ENCODE measurements at places on chromosomes 3 and 15.

DNA sequence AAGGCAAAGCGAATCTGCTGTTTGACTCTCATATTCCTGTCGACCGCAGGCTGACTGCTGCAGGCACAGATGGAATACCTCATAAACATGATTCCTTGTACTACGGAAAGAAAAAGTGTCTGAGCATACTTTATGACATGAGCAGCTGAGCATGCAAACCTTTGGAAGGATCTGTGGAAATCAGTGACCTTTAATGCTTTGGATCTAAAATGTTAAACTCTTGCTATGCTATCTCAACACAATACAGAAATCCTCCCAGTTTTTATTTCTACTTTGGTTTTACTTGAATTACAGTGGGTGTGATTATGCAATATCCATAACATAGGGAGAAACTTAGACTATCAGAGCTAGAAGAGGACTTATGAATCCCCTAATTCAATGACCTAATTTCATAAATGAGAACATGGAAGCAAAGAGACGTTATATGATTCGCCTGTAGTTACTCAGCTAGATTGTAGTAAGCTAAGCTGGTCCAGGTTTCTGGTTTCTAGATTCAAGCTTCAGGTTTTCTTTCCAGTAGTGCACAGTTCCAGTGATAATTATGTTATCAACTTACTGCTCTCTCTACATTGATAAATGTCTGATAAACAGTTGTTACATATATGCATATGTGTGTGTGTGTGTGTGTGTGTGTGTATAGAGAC is 127.6 kb upstream of the GBE1 start:
- no peak for DNase-seq

GRCh38 chr15:33190539-33190938 is 4.0 kb downstream of the FMN1 start:
- DNase-seq = no peak

DNA sequence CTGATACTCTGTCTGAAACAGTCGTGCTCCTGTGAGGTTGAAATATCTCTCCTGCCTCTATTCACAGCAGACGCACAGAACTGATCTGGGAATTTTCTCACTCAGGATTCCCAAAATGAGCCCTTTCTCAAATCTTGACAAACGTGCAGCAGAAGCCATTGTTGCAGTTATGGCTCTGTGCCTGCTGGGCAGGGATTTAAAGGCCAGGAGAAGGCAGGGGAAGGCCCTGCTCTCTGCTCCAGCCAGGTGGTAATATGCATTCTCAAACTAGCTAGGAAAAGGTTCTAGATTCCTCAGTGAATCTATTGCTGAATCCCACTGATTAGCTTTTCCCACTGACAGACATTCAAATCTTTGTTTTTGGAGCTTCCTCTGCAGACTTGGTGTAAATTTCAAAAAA is 2.2 kb downstream of the MINAR1 start:
- no peak for DNase-seq

DNA sequence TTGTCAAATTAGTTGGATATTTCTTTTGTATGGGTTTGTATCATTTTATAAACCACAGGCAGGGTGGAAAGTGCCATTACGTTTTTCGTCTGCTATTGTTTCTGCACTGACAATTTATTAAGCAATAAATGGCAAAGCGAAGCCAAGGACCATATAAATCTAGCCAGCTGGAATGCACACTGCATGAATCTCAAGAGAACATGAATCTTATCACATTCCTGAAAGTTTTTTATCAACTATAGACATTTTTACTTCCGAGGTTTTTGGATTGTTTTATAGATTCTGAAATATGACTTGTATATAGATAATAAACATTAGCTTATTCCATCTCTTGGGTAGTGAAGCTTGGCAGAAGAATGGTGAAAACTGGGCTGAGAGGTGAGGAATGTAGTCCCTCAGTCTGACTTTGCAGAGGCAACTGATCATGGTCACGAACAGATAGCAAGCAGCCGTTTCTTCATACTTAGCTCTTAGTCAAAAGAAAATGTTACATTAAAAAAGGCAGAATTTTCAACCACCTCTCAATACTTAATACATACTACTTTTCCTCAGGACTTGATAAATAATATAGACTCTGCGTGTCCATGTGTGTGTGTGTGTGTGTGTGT is 102.7 kb downstream of the OSBPL10 start:
- DNase-seq = no peak

GRCh38 chr3:66800941-66801545 is 197.1 kb upstream of the KBTBD8 start:
- DNase-seq = no peak

- DNase-seq = peak; percentile 19
These were observed 143.6 kb upstream of the BHLHE40 start for GRCh38 chr3:4835616-4836043.

GRCh38 chr15:92751528-92751927 is 96.0 kb upstream of the FAM174B start:
- DNase-seq = no peak

GRCh38 chr3:190532731-190533203 is 18.9 kb downstream of the IL1RAP start:
- DNase-seq = no peak

GRCh38 chr3:25479727-25480010 is 51.6 kb downstream of the RARB start:
- DNase-seq = no peak

- no peak for DNase-seq
These were observed 56.9 kb downstream of the ROPN1B start for GRCh38 chr3:126025862-126026261.

DNA sequence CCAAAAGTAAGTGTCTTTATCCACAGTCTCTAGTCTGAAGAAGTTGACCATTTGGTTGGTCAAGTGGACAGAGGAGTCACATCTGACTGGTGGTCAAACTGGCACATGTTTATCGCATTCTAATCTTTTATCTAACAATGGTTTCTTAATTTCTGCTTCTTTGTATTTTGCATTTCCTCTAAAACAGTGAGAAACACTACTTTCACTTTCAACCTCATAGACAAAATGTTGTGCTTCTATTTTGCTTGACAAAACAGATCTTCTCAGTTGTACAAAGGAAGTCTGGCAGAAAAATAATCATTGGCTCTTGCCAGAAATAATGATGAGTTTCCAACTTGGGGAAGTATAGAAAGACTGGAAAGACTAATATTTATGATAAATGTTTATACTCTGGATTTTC is 103.9 kb downstream of the MME start:
- no peak for DNase-seq

DNA sequence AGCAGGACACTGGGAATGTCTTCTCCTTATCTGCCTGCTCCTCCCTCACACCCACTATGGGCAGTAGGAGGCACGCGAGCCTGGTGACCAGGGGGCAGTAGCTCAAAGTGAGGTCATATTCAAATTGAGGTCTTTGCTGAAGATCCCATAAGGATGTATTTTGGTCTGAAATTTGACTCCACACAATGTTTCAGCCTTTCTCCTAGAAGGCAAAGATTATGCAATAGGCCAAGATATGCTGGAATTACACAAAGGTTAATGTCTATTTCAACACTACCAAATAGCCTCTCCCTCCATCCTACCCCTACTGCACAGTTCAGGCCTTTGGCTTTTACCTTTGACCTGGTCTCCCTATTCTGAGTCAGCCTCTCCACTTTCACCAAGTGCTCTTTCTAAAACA is 203.0 kb downstream of the TIGIT start:
- no peak for DNase-seq

DNA sequence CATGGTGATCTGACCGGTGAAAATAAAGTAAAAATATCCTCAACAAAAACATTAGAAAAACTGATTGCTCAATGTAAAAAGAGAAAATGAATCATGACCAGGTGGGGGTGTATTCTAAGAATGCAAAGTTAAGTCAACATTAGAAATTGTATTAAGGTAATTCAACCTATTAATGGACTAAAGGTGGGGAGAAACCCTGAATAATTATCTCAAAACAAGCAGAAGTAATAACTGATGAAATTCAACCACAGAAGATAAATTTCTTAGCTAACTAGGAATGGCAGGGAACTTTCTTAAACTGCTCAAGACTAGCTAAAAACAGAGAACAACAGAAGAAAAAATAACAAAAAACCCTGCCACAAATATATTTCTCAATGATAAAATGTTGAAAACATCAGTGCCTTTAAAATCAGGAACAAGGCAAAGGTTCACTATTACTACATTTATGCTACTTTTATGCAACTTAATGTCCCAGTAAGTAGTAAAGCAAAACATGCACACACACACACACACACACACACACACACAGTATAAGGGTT is 204.4 kb upstream of the THBS1 start:
- no peak for DNase-seq

DNA sequence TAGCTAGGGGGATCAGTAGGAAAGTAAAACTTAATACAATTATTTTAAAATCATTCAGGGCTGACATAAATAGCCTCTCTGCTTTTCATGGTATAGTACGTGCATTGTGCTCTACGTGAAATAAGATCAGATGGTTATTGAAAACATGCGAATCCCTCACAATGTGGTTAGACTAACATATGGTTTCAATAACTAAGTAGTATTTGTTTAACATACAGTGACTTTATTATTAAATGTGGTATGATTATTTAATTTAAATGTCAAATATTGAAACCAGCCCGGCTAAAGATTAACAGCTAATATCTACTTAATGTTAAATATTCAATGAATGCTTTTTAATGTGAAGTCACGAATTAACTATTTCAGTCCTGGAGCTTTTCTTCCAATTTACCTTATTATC is 473.9 kb upstream of the THBS1 start:
- DNase-seq = no peak

DNA sequence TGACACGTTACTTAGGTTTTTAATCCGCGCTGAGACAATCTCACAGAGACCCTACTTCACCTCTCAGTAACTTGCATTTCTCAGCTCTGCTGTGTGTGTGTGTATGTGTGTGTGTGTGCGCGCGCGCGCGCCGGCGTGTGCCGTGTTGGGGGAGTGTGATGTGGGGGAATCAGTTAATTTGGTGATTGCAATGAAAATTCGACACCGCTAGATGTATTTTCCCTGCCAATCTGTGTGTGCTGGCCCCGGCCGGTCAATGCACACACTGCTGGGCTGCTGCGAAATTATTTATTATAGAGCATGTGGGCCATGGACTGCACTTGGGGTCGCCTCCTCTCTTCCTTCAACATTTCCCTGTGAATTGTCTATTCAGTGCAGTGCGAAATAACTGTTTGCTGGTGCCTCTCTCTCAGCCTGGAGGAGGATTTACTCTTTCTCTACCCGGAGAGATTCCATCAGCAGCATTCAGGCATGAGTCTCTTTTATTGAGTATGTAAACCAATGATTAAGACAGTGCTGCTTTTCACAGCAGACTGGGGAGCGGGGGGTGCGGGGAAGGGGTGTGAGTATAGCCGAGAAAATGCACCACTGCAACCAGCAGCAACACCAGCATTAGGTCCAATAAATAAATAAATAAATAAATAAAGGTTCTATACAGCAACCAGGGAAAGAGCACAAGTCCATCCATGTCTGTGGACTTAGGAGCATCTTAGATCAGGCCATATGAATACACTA is 2.9 kb downstream of the CADM2 start:
- peak; percentile 35 for DNase-seq

DNA sequence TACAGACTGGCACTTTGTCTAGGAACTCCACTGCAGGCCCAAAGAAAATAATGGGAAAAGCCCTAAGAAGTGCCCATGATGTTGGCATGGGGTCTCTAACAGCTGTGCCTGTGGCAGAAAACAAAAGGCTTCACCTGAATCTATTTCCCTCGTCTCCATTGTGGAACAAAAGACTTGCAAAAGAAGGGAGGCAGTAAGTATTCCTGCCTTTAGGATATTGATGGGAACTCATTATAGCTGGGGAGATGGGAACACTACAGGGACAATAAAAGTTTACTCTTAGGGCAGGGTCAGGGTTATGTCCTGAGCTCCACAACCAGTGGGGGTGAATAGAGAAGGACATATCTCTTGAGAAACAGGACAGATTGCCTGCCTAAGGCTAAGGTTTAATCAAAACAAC is 930.6 kb upstream of the EPHA6 start:
- no peak for DNase-seq

DNA sequence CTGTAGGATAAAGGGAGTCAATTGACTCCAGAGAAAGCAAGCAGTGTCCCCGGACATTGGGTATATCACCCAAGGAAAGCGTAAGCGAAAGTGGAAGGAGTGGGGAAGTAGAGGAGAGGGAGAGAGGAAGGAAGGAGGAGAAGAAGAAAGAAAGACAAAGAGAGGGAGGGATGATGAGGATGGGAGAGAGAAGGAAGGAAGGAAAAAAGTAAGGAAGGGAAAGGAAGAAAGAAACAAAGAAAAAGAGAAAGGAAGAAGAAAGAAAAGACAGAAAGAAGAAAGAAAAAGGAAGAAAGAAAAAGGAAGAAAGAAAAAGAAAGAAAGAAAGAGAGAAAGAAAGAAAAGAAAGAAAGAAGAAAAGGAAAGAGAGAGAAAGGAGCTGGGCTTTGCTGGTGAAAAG is 839 bp downstream of the DNASE1L3 start:
- no peak for DNase-seq

GRCh38 chr3:132522353-132522752 is 74.7 kb upstream of the ACKR4 start:
- DNase-seq = no peak

DNA sequence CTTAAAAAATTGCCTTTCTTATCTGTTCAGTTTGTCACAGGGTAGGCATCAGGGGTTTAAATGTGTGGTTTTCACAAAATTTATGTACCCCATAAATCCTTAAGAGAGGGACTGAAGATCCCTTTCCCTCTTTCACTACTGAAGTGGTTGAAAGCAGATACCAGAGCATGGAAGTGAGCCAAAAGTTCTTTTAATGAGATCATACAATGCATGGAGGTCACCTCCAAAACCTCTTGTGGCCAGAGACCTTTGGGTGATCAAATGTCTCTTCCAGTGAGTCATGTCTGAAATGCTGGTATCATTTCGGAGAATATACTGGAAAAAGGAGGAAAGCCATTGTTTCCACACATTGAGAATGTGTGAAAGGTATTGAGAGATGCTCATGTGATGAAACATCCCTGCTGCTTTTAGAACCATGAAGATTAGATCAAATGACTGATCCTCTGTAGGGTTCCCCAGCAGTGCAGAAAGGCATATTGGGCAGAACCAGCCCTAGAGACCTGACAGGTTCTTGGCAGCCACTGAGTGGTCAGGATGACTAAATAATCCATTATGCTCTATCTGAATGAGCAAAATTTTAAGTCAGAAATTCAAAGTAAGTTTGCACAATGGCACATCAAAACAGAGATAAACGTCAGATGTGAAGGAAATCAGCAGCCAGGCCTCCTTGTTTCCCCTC is 165.8 kb upstream of the SLC2A2 start:
- no peak for DNase-seq

DNA sequence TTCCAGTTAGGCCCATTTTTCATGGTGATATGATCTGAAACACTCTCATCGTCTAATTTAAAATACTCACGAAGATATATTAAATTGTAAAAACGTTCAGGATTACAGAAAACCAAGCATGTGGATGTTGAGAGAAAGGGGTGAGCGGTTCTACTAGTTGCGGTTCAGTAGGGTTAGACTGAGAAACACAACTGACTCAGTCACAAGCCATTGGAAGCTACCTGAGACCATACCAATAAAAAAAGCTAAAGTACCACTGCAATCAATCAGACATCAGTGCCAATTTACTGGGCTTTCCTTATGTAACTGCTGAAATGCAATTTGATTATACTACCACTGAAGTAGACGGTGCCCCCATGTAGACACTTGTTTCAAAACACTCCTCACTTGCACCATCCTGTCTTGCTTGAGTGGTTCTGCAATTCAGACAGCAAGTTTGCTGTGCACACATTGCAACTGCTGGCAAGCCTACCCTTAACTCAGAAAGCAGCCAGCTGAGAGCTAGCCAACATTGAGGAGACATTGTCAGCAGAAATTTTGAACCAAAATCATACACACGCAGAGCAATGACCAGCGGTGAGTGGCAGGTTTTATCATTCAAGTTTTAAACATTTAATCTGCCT is 368.7 kb upstream of the ARHGEF26 start:
- DNase-seq = no peak

GRCh38 chr3:129224984-129225393 is 24.4 kb upstream of the COPG1 start:
- no peak for DNase-seq
